ENCODE measurements at places on chromosomes 2 and 18.

DNA sequence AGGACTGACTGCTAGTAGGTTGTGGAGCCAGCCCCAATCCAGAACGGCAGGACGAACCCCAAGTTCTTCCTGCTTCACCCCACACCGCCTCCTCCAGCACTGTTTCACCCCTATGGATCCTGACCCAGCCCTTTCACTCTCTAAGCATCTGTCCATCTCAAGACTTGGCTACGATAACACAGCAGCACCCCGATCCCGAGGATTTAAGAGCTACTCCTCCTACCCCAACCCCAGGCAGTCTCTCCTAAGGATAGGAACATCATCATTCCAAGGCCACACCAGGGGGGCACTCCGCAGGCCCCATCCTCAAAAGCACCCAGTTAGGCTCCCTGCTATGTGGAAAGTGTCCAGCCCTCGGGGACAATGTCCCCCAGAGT lies 645 bp downstream of the KCTD18 start:
- peaks cover 10% of the 10 kb centered on the region for H3K4me1 ChIP-seq
- H3K27me3 ChIP-seq = no peaks in the 10 kb centered on the region

DNA sequence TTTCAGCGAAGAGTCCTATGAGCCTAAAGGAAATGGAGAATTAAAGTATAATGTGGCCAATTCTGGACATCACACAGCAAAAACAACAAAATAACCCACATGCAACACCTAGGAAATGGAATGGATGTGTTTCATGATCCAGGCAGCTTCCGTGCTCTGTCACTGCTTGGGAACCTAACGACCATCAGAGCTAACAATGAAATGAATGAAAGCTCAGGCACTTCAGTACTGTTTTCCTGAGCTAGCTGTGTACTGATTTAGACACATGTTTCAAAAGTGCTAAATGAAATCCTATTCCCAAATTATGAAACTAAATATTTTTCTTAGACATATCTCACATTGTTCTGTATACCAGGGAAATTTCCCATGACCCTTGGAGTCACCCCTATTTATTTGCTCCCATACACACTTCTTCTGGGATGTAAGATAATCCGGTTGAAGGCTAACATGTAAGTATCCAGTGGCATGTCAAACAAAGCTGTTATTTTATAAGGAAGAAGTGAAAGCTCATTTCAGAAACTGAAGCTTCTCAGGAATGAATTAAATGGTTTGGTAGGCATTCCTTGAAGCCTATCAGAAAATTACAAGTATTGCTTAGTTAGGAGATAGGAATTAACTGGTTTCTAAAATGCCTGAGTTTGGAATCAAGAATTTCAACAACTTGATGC lies 108.5 kb upstream of the RND3 start:
- H3K36me3 ChIP-seq = no peaks in the 10 kb centered on the region
- H3K27me3 ChIP-seq = no peaks in the 10 kb centered on the region
- peak overlapping the region; percentile 3 for H3K4me3 ChIP-seq
- H3K27ac ChIP-seq = peak overlapping the region; percentile 85

GRCh38 chr18:4172196-4173100 lies 282.7 kb downstream of the DLGAP1 start:
- H3K4me3 ChIP-seq = no peak overlapping the region
- DNase-seq = no peak
- H3K4me1 ChIP-seq = no peaks in the 10 kb centered on the region
- H3K27ac ChIP-seq = no peak overlapping the region
- no peaks in the 10 kb centered on the region for H3K27me3 ChIP-seq

- no peak for DNase-seq
- peaks cover 30% of the 10 kb centered on the region for H3K4me1 ChIP-seq
- no peaks in the 10 kb centered on the region for H3K27me3 ChIP-seq
- peak overlapping the region; percentile 72 for H3K27ac ChIP-seq
- peak overlapping the region; percentile 91 for H3K4me3 ChIP-seq
Measured at GRCh38 chr18:55587418-55588110, 428 bp downstream of the TCF4 start.

DNA sequence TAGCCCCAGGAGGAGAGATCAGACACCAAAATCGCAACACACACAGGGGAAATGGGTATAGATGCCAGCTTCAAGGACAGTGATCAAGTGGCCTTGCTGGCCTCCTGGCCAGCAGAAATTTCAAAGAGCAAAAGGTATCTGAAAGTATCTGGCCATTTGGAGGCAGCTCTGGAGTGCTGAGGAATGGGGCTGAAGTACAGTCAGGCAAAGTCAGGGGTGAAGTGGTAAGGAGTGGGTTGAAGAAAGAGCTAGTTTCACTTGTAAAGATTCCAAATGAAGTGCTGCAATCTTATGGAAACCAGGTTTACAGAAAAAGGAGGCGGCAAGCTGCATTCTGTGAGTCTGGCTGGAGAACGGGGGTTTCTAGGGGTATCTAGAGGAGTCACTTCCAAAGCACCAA lies 19.2 kb upstream of the PCBP1 start:
- H3K27ac ChIP-seq = no peak overlapping the region
- no peak overlapping the region for H3K4me3 ChIP-seq
- H3K36me3 ChIP-seq = peaks cover 28% of the 10 kb centered on the region
- H3K4me1 ChIP-seq = peaks cover 14% of the 10 kb centered on the region
- no peak for DNase-seq

DNA sequence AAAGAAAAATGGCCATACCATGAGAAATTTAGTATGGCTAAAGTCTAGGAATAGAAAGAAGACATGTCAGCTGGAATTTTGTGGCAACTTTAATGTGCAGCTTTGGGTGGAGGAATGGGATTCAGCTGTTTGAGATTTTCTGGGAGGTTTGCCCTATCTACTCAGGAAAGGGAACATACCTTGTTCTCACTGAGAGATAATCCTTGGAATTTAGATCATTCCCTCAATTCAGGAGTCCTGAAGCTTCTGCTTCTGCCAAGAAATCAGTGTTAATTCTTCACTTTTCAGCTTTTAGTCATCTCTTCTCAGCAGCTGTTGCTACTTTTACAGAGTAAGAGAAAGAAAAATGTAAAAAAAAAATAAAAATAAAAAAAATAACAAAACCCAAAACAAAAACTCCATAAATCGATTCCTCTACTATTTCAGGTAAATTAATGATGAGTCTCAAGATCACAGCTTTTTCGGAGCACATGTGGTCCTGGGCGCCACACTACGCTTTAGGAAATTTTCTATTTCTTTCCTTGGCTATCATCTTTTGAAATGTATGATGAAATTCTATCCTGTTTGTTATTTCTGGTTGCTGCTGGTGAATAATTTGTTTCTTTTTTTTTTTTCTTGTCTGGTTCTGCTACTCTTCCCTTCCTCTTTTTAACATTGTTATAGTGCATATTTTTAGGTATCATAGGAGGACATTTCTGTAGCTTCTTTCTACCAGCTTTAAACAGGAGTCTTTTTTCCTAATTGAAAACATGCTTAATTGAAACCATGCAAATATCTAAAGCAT lies 18.9 kb upstream of the BAZ2B start:
- H3K4me3 ChIP-seq = no peak overlapping the region
- H3K27me3 ChIP-seq = no peaks in the 10 kb centered on the region
- no peak for DNase-seq

DNA sequence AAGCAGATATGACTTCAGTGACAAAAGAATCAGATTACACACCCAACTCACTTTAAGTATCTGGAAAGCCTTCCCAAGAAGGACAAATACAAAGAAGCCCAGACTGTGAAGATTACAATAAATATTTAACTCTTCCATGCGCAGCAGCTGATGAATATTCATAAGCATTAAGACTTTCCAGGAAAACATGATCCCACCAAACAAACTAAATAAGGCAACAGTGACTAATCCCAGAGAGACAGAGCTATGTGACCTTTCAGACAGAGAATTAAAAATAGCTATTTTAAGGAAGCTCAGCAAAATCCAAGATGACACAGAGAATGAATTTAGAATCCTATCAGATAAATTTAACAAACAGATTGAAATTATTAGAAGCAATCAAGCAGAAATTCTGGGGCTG lies 108.2 kb upstream of the UBE2E3 start:
- H3K27me3 ChIP-seq = no peaks in the 10 kb centered on the region
- no peak overlapping the region for H3K4me3 ChIP-seq
- H3K27ac ChIP-seq = no peak overlapping the region
- H3K36me3 ChIP-seq = no peaks in the 10 kb centered on the region

- H3K4me1 ChIP-seq = peaks cover 6% of the 10 kb centered on the region
- no peak for DNase-seq
- no peak overlapping the region for H3K27ac ChIP-seq
- H3K4me3 ChIP-seq = no peak overlapping the region
- no peaks in the 10 kb centered on the region for H3K27me3 ChIP-seq
Measured at GRCh38 chr18:76860411-76860810, 38.1 kb downstream of the ZNF236 start.

GRCh38 chr2:213995400-213996105 lies 415.3 kb upstream of the VWC2L start:
- peaks cover 2% of the 10 kb centered on the region for H3K36me3 ChIP-seq
- no peak overlapping the region for H3K27ac ChIP-seq
- H3K27me3 ChIP-seq = no peaks in the 10 kb centered on the region
- no peak for DNase-seq
- H3K4me3 ChIP-seq = no peak overlapping the region

GRCh38 chr2:28547906-28548600 lies 52.2 kb downstream of the PLB1 start:
- no peak overlapping the region for H3K27ac ChIP-seq
- peaks cover 2% of the 10 kb centered on the region for H3K27me3 ChIP-seq
- no peak overlapping the region for H3K4me3 ChIP-seq
- H3K4me1 ChIP-seq = peaks cover 3% of the 10 kb centered on the region
- H3K36me3 ChIP-seq = no peaks in the 10 kb centered on the region

- H3K4me1 ChIP-seq = peaks cover 46% of the 10 kb centered on the region
- H3K27ac ChIP-seq = peak overlapping the region; percentile 95
- no peaks in the 10 kb centered on the region for H3K27me3 ChIP-seq
- no peak for DNase-seq
Measured at GRCh38 chr2:11831415-11831814, 85.0 kb downstream of the LPIN1 start.

GRCh38 chr2:231384970-231385369 lies 10.5 kb upstream of the B3GNT7 start:
- peaks cover 14% of the 10 kb centered on the region for H3K36me3 ChIP-seq
- H3K4me1 ChIP-seq = peaks cover 21% of the 10 kb centered on the region
- H3K4me3 ChIP-seq = no peak overlapping the region
- H3K27ac ChIP-seq = no peak overlapping the region
- no peak for DNase-seq
- H3K27me3 ChIP-seq = no peaks in the 10 kb centered on the region

- no peaks in the 10 kb centered on the region for H3K36me3 ChIP-seq
- no peaks in the 10 kb centered on the region for H3K4me1 ChIP-seq
- no peak overlapping the region for H3K4me3 ChIP-seq
Measured at GRCh38 chr2:241984271-241984655, 114.7 kb downstream of the RTP5 start.

GRCh38 chr18:76391038-76391437 lies 104.0 kb downstream of the ZNF516 start:
- no peak for DNase-seq
- H3K27ac ChIP-seq = no peak overlapping the region
- peaks cover 3% of the 10 kb centered on the region for H3K4me1 ChIP-seq
- H3K4me3 ChIP-seq = no peak overlapping the region
- H3K36me3 ChIP-seq = peaks cover 2% of the 10 kb centered on the region
- H3K27me3 ChIP-seq = no peaks in the 10 kb centered on the region

GRCh38 chr2:177894546-177894945 lies 178.0 kb downstream of the PDE11A start:
- H3K27me3 ChIP-seq = no peaks in the 10 kb centered on the region
- DNase-seq = no peak
- H3K4me3 ChIP-seq = no peak overlapping the region

DNA sequence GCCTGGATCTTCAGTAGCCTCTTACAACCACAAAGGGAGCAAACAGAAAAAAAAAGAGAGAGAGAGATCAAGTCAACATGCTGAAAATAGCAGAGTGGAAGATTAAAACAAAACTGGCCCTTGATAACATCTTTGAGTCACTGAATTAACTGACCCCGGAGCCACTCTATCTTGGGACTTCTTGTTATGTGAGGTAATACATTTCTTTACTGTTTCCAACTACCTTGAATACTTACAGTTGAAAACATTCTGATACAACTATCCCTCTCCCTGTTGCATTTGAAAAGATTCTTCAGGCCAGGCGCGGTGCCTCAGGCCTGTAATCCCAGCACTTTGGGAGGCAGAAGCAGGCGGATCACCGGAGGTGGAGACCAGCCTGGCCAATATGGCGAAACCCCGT lies 208.1 kb downstream of the MEMO1 start:
- no peak overlapping the region for H3K27ac ChIP-seq
- H3K36me3 ChIP-seq = no peaks in the 10 kb centered on the region
- no peak overlapping the region for H3K4me3 ChIP-seq

DNA sequence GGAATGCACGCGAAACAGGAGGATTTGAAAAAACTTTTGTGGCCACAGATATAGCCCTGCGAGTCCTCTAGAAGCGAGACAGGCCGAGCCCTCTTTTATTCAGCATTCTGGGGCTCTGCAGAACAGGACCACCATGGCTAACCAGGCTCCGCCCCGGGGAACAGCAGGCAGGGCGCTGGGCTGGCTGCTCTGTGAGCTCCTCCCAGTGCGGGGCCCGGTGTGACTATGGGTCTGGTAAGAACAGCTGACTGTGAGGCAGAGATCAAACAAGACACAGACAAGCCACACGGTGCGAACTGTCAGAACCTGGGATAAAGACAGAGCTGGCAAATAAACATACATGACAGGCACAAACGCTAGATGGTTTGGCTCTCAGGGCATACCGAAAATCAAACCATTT lies 15.5 kb downstream of the PXDN start:
- H3K27me3 ChIP-seq = no peaks in the 10 kb centered on the region
- H3K27ac ChIP-seq = peak overlapping the region; percentile 99
- H3K4me3 ChIP-seq = no peak overlapping the region
- peaks cover 10% of the 10 kb centered on the region for H3K36me3 ChIP-seq
- DNase-seq = peak; percentile 85

DNA sequence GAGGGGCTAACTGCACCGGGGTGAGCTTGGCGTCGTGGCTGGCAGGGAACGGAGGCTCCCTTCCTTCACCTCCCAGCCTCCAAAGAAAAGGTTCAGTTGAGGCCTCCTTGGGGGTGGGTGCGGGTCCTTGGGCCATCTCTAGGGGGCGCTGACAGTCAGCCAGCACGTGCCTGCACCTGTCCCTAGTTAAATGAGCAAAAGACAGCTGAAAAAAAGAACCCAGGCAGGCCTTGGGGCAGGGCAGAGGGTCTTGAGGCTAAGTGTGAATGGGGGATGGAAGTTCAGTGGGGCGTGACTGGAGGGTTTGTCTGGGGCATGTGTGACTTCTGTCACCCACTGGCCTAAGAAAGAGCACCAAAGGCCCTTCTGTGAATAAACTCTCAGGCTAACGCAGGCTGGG lies 56.4 kb downstream of the ZFP36L2 start:
- no peak overlapping the region for H3K27ac ChIP-seq
- H3K27me3 ChIP-seq = no peaks in the 10 kb centered on the region
- no peaks in the 10 kb centered on the region for H3K36me3 ChIP-seq

GRCh38 chr2:137957033-137957432 lies 7.2 kb upstream of the HNMT start:
- H3K27ac ChIP-seq = no peak overlapping the region
- H3K27me3 ChIP-seq = no peaks in the 10 kb centered on the region
- no peak overlapping the region for H3K4me3 ChIP-seq

- no peaks in the 10 kb centered on the region for H3K27me3 ChIP-seq
- no peak overlapping the region for H3K4me3 ChIP-seq
- peaks cover 4% of the 10 kb centered on the region for H3K36me3 ChIP-seq
- H3K4me1 ChIP-seq = no peaks in the 10 kb centered on the region
Measured at GRCh38 chr2:72953976-72954375, 36.7 kb downstream of the EMX1 start.
